ENCODE measurements at places on chromosomes 11 and 22. TPM values are rescaled to one million over a fixed set of nuclear protein-coding genes. Genes with fewer than 3 reads are reported as not detected.

DNA sequence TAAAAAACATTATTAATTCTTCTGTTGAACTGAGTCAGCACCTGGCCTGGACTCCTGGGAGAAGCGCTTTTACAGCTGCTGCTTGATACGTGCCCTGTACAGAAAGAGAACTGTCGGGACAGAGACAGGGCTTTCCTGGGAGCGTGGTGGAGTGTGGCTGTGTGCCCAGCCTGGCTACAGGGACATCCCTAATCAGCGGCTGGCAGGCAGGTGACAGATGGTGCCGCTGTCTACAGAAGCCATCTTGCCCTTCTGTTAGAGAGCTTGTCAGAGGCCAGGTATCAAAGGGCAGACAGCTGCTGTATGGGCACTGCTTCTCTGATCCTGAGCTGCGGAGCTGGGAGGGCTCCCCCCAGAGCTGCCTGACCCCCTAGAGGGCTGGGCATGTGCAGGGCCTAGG is 361.8 kb downstream of the TENM4 start:
- no peak for DNase-seq

GRCh38 chr22:32261306-32261705 is 6.2 kb upstream of the SLC5A4 start:
- no peak for DNase-seq

Gene CHRM1
- not detected for total RNA-seq

- DNase-seq, result no peak
Observed at GRCh38 chr11:122742301-122743018, 86.9 kb downstream of the UBASH3B start.

Gene UBE2L3
- total RNA-seq, result 39.8 TPM

DNA sequence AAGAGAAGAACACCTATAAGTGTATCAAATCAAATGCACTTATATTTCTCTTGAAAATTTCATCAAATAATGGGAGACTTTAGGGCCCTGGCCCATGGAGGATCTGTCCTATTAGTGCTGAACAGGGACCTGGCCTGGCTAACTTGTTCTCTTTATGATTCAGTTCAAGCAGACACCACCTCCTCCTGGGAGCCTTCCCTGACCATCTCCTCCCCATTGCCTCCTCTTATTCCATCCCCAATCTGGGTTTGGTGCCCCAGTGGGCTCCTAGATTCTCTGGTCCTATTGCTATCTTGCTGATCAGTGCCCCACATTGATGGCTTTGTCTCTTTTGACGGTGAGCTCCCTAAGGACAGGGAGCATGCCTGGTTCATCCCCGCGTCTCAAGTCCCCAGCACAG is 60.1 kb downstream of the MICAL2 start:
- DNase-seq, result no peak

- DNase-seq, result no peak
Observed at GRCh38 chr22:22752556-22753477, 108.4 kb downstream of the GGTLC2 start.

Gene UPK2
- total RNA-seq, result not detected

GRCh38 chr11:75428281-75428724 is 4.7 kb downstream of the KLHL35 start:
- peak; percentile 53 for DNase-seq

Gene FEN1
- total RNA-seq, result 23.9 TPM

Gene OR52I2
- not detected for total RNA-seq

- no peak for DNase-seq
Observed at GRCh38 chr11:102589047-102589459, 36.1 kb downstream of the MMP20 start.

- DNase-seq, result no peak
Observed at GRCh38 chr22:41576877-41577276, 12.8 kb downstream of the PMM1 start.

Gene SLC7A4
- not detected for total RNA-seq

Measured in activated B cell treated with CpG ODN at 0.5 μM for 24 hours (primary cell).